ENCODE measurements at places on chromosomes 7 and 10.

- peak; percentile 41 for DNase-seq
- peaks cover 76% of the 10 kb centered on the region for H3K4me1 ChIP-seq
- no peaks in the 10 kb centered on the region for H3K36me3 ChIP-seq
Measured at GRCh38 chr10:23341004-23341403, 3.6 kb downstream of the C10orf67 start.

DNA sequence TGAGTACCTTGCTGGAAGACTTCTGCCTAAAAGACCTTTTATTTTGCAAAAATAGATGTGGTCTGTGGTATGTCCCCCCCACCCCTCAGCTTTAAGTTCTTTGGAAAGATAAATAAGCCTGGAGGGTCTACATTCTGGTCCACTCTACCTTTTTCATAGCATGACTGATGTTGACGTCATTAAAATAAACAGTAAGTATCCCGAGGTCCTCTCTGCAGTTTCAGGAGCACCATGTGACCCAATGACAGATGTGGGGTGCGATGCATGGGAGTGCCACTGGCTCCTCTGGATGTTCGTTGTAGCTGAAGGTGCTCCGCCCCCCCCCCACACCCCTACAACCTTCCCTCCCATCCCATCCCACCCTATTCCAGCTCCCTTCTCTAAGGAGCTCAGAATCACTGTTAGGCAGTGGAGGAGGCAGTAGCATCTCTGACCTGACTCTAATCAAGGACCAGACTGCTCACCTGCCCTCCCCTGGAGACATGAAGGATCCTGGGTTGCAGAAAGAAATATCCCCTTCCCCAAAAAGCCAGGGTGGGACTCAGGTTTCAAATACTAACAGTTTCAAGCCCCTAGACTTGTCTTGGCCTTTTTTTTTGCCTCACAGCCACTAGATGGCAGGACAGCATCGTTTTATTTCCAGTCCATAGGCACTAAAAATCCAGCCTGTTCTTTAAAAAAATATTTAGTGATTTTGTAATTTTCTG, 25.1 kb downstream of the CASP7 start:
- no peak overlapping the region for H3K27ac ChIP-seq
- no peak overlapping the region for H3K4me3 ChIP-seq
- peak; percentile 22 for DNase-seq
- H3K4me1 ChIP-seq, result peaks cover 42% of the 10 kb centered on the region

DNA sequence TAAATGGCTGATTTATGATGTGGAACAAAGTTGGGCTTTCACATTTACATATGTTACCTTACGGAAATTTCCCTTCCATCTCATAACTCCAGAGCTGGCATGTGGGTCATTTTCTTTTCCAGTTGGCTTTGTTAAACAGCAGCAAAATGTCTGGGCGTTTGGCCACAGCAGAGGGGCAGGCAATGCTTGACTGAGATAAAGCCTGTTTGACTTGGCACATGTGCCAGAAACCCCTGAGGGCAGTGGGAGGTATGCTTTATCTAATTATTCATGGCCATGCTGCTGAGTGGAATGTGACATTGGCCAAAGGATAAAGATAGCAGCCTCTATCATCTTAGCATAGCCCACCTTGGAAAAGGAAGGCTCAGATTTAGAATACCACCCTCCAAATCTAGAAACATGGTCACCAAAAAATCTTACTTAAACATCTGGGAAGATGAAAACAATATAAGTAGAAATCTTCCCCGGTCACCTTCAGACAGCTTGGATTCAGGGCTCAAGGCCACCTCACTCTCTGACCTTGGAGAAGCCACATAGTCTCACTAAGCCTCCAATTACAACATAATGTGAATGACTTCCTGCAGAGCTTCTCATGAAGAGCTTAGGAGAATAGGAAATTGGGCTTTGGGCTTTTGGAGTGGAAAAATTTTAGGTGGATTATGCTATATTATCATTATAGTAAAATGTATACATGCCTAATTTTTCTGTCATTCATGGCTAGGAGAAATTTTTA, 101.5 kb downstream of the GRM3 start:
- H3K4me1 ChIP-seq, result no peaks in the 10 kb centered on the region
- no peak for DNase-seq
- H3K4me3 ChIP-seq, result no peak overlapping the region
- H3K27me3 ChIP-seq, result no peaks in the 10 kb centered on the region
- no peaks in the 10 kb centered on the region for H3K36me3 ChIP-seq

DNA sequence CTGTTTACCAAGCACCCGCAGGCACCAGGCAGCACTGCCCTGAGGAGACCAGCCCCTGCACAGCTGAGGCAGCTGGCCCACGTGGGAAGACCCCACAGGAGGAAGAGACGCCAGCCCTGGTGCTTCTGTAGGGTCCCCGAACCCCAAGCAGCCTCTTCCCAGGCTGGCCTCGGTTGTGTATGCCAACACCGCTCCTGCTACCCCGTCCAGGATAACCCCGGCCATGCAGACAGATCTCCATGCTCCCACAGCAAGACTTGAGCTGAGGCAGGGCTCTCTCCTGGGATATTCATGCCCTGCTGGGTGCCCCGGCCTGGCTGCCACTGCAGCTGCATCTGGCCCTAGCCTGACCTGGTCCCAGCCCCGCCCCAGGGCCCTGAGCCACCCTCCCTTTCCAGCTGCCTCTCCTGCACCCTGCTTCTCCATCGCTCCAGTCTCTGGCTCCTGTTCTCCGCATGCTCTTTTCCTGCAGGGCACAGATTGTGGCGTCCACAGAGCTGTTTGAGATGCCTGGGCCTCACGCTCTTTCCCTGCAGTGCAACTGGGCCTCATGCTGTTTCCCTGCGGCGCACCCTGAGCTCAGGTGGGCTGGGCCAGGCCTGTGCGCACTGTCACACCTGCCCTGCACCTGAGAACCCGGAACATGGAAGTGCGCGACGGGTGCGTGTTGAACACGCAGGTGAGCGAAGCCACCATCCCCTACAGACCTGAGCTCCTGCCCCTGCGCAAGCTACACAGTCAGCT, 236.2 kb downstream of the ELFN1 start:
- peaks cover 2% of the 10 kb centered on the region for H3K27me3 ChIP-seq
- no peak overlapping the region for H3K4me3 ChIP-seq
- no peak for DNase-seq
- no peak overlapping the region for H3K27ac ChIP-seq
- H3K36me3 ChIP-seq, result no peaks in the 10 kb centered on the region

- no peaks in the 10 kb centered on the region for H3K36me3 ChIP-seq
- peaks cover 12% of the 10 kb centered on the region for H3K4me1 ChIP-seq
- DNase-seq, result no peak
Measured at GRCh38 chr10:125161707-125162119, 1.4 kb upstream of the CTBP2 start.

Measured in HFFc6 (cell line).